Panc1 (cell line): ENCODE measurements at places on chromosomes 2 and 18. TPM values are rescaled to one million over a fixed set of nuclear protein-coding genes. Genes with fewer than 3 reads are reported as not detected.

DNA sequence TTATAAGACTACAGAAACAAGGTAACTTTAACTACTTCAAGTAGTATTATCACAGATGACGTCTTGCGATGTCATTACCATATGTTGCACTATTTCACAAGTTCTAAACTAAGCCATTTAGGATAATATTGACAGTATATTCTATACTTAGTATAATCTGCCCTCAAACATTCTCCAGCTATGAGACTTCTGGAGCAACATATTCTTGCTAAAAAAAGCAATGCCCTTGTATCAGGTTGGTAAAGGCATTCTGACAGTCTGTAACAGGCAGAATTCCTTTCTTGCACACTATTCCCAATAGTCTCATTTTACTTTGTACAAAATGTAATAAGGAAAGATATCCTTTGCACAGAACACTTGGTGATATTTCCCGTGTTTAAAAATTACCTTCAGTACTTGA is 694.8 kb upstream of the PKDCC start:
- no peak for DNase-seq

DNA sequence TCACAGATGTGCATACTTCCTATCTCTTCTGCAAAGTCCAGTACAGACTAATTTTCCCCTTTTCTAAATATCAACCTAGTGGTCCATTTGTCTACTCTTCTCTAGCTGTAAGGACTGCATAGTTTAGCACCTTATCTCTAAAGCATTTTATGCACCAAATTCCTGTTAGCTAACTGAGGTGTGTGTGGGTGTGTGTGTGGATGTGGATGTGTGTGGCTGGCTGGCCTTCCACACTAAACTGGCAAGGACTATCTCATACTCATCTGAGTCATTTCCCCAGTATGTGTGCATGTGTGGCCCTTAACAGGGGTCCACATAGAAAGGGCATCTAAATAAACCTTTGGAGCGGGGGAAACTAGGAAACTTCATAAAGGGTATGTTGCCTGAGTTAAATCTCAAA is 139.6 kb downstream of the TTC32 start:
- DNase-seq = no peak

- DNase-seq = no peak
These were observed 289.4 kb downstream of the MTX2 start for GRCh38 chr2:176558574-176559140.

DNA sequence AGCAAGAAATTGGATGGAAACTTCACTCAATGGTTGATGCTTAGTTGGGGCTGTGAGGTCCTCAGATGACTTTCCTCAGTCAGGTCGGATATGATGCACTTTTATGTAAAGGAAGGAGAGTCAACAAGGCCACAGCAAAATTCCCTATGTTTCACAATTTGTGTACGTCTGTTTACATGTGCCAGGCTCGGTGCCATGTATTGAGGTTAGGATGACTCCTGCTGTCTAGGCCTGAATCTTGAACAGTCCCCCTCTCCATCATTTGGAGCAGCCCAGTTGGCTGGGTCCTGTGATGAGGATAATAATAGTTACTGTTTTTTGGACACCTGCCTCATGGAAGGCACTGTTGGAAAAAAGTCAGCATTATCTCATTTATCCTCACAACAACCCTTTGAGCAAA is 43.1 kb downstream of the VSNL1 start:
- no peak for DNase-seq

DNA sequence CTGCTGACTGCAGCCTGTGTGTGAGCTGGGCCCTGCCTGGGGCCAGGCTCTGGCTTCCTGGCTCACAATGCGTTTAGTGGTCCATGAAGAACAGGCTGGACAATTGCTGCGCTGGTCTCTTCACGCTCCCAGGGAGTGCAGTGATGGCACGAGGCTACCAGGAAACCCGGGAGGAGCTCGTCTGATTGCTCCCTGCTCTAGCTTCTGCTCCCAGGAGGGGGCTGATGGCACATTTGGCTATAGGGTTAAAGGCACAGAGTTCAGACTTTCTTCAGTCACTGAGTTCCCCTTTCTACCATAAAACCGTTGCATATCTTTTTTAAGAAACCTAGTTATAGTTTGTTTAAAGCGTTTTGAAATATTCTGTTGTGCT is 60.1 kb downstream of the KCNF1 start:
- DNase-seq = no peak

DNA sequence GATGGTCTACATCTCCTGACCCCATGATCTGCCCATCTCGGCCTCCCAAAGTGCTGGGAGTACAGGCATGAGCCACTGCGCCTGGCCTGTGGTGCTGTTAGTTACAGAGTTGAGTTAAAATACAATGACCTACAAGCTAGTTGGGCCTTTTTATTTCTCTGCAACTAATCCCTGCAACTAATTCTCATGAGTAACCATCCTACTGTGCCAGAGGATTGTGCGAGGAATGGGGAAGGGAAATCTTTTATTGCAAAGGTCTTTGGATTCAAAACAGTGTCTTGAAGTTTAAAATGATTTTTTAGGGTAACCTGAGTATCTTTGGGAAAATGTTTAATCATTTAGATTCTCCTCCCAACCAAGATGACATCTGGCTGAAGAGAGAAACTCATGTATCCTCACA is 88.8 kb upstream of the RMDN2 start:
- no peak for DNase-seq

PSTPIP2 gene
- 0.39 TPM for total RNA-seq

DNA sequence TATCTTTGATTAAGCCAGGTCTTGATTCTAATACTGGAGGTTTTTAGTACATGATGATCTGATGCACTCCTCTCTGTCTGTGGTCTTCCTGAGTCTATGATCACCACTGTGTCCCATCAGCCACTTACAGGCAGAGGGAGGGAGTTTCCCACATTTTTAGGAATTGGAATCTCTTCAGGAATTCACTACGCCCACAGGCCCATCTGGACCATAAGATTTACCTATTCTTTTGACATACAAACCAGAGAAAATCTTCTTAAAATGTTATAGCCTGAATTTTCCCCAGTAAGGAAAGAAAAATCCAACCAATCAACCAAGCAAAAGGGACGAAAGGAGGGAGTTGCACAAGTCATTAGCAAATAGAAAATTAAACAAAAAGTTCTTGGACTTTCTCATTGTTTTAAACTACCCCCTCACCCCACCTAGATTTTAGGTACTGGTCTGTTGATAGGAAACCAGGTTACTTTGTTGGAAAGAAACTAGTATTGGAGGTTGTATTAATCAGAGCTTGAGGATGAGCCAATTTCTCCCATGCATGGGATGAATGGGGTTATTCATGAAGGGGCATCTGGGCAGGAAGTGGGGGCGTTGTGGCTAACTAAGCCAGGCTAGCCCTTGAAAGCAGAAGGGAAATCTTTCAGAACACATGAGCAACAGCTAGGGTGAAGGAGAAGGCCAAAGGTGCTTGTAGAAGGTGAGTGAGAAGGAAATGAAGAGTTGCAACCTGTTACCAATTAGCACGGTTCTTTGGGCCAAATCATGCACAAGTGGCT is 328.2 kb upstream of the MEX3C start:
- no peak for DNase-seq

DNA sequence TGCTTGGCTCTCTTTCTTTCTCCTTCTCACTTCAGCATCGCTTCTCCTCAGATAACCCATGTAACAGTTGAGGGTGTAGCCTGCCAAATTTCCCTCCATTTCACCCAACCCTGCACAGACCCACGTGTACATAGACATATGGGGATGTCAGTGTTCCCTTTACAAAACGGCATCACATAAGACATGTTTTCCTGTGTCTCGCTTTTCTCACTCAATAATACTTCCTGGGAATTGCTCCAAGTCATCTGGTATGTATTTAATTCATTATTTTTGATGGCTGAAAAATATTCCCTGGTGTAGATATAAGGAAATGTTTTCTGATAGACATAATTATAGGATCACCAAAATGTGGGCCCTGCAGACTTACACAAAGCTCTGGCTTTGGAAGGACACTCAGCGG is 176.8 kb downstream of the LOXHD1 start:
- DNase-seq = no peak

- DNase-seq = no peak
These were observed 127.8 kb downstream of the CERS6 start for GRCh38 chr2:168583710-168584521.

FSHR gene
- not detected for total RNA-seq

- DNase-seq = no peak
These were observed 114.3 kb downstream of the SPP2 start for GRCh38 chr2:234164493-234165413.

CD302 gene
- 3.3 TPM for total RNA-seq

THADA gene
- 37.2 TPM for total RNA-seq

C2orf15 gene
- 1.5 TPM for total RNA-seq

TMEFF2 gene
- total RNA-seq = 1.5 TPM

KCMF1 gene
- total RNA-seq = 163 TPM

DNA sequence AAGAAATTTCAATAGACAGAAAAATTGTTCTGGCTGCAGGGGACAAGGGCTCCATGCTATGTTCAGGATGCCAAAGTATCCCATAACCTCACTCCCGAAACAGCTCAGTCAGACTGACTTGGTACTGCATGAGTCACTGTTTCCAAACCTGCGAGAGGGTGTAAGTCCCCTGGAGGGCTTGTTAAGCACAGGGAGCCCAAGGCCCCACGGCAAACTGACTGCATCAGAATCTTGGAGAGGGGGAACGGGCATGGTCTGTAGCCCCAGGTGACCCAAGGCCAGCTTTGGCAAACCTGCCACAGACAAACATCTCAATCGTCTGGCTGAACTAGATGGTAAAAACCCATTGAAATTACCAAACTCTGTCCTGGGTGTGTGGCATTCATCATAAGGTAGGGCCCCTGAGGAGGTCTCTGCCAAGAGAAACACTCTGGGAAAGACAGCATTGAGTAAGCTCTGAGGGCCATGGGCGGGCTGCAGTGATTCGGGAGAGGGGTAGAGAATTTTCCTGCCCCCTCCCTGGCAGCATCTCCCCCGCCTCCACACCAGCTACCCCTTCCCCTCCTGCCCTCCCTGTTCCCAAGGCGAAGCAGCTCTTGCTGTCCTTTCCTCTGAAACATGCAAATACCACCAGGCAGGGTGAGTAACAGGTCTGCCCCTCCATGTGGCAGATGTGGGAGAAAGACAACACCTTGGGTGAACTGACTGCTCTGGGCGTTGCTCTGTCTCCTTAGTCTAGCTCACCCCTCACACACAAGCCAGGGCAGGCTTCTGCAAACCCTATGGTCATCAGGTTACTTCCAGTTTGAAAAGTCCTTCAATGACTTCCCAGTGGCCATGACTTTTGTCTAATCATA is 274.7 kb upstream of the SIX2 start:
- peak; percentile 52 for DNase-seq

CEP68 gene
- total RNA-seq = 13.3 TPM

- DNase-seq = no peak
These were observed 23.6 kb downstream of the WDSUB1 start for GRCh38 chr2:159262904-159263303.

CDCA7 gene
- 60.5 TPM for total RNA-seq

GRCh38 chr2:28929581-28929980 is 35.1 kb downstream of the WDR43 start:
- DNase-seq = no peak

MAPK4 gene
- not detected for total RNA-seq

ZAP70 gene
- total RNA-seq = 0.54 TPM

DNA sequence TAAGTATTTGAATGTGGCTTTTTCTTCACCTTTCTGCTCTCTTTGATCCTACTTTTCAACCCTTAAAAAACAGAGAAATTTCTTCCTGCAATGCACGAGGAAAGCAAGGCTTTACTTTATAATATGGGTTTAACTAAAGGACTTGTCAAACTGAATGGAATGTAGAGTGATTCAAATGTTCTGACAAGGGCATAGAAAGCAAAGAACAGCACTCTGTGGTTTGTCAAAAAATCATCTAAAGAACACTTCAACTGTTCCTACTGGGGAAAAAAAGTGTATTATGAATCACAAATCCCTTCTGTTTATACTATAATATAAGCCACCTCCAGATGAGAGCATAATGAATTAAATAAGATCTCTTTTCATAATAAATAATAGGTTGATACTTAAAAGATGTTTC is 45.0 kb upstream of the RIT2 start:
- no peak for DNase-seq

- DNase-seq = no peak
These were observed 73.1 kb downstream of the TGOLN2 start for GRCh38 chr2:85254540-85255300.

- DNase-seq = no peak
These were observed 151.0 kb upstream of the PID1 start for GRCh38 chr2:229422063-229422462.

DNA sequence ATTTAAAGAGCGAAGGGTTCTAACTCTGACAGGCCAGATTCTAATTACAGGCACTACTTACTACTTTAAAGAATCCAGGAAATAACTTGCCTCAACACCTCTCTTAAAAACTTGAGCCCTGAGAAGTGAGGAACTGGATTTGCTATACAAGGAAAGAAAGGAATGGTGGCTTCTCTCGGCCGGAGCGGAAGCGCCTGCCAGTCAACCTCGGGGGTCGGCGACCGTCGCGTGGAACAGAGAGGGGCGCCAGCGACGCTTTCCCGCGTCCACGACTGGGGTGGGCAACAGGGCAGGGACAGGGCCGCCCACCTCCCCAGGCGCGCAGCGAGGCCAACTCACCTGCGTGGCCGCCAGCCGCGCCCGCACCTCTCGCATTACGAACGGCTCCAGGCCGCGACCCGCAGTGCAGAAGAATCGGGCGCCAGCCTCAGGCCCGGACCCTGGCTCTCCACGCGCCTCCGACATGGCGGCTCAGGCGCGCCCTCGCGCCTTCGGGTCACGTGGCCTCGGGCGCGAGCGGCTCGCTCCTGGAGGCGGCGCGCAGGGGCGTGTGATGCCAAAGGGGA is at the start of gene THUMPD2:
Gene THUMPD2, minus strand, starts transcription at position 484 of the 566 bp plus-strand sequence. Its CDS starts 19 bp downstream, at position 465.
- DNase-seq = no peak

E2F6 gene
- 23.9 TPM for total RNA-seq

B3GNT7 gene
- 83.3 TPM for total RNA-seq

DNA sequence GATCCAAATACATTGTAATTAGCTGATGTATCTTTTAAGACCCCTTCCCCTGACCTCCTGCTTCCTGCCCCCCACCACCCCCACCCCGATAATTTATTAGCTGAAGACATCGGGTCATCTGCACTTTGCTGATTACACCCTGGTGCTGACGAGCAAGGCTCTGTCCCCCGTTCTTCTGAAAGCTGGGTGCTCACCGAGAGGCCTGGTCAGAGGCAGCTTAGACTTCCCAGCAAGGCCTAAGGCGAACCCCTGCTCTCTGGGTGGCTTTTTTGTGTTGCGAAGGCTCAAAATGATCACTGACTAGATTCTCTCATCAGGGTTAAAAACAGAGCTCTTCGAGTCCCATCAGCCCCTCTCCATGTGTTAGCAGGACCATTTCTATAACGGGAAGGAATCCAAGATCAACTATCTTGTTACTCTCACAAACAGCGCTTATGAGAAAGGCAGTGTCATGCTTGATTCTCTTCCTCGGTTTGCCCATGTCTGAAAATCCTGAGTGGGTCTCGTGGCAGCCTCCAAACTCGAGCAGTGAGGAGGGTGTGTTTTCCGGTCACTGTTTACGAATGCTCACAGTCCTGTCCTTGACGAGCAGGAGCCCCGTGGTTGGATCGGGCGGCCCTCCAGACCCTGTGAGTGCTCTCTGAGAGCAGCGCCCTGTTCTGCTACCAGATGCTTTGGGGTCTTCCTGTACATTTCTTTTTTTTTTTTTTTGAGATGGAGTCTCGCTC is 201.6 kb downstream of the HDAC4 start:
- no peak for DNase-seq

GRCh38 chr2:71940695-71941094 is 207.0 kb downstream of the CYP26B1 start:
- no peak for DNase-seq

GRCh38 chr2:208311321-208311720 is 45.3 kb downstream of the PIKFYVE start:
- no peak for DNase-seq

NT5DC4 gene
- not detected for total RNA-seq
